ENCODE measurements at places on chromosomes 12 and 14.

GRCh38 chr12:108306506-108306905 is 32.6 kb downstream of the CMKLR1 start:
- DNase-seq = no peak

DNA sequence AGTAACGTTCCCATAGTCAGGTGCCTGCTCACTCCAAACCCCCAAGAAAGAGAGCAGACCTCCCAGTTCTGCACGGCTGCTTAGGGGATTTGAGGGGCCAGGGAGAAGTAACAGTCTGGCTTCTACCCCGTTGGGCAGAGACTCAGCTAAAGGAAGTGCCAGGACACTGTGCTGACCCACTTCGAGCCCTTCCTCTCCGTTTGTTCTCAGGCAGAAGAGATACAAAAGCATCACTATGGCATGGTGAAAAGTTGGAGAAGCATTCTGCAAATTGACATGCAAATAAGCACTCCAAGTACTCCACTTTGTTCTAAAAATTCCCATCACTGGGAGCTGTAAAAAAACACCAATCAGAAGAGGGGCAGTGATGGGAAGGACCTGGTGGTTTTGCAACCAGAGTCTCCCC is 239.1 kb downstream of the EGLN3 start:
- DNase-seq = no peak

GRCh38 chr12:118544569-118544968 is 168.2 kb downstream of the SUDS3 start:
- no peak for DNase-seq

GRCh38 chr12:123064366-123064765 is 83.9 kb downstream of the ARL6IP4 start:
- no peak for DNase-seq

GRCh38 chr12:85279449-85280164 is 413 bp upstream of the ALX1 start:
- no peak for DNase-seq

DNA sequence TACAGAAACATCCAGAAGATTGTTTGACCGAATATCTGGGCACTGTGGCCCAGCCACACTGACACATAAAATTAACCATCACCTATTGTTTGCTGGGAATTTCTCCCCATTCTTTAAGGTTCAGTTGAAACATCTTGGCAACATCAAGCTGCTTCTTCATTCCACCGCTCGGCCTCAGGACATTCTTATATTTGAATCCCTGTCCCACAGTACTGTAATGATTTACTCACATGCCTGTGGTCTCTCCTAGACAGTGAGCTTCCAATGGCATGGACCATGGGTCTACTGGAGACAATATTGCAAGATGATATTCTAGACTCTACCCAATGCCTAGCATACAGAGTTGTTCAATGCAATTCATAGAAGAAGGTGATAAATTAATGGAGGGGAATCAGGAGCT is 56.1 kb downstream of the EMP1 start:
- no peak for DNase-seq

GRCh38 chr12:5013266-5013730 is 30.4 kb upstream of the KCNA5 start:
- no peak for DNase-seq

- DNase-seq = no peak
These were observed 17.7 kb downstream of the DTD2 start for GRCh38 chr14:31439561-31439960.

DNA sequence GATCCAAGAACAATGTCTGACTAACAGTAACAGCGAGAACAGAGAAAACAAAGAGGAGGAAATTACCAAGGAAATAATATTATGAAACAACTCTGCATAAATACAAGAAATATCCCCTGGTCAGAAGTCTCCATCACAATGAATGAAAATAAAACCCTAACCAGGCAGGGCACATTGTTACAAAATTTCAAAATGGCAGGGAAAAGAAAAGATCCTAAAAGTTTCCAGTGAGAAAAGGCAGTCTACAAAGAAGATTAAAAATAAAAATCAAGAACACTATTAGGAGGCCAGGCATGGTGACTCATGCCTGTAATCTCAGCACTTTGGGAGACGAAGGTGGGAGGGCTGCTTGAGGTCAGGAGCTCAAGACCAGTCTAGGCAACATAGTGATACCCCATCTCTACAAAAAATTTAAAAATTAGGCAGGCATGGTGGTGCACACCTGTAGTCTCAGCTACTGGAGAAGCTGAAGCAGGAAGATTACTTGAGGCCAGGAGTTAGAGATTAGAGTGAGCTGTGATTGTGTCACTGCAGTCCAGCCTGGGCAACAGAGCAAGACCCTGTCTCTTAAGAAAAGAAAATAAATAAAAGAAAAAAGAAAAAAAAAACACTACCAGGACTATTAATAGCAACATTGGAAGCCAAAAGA is 47.8 kb downstream of the FERMT2 start:
- no peak for DNase-seq

DNA sequence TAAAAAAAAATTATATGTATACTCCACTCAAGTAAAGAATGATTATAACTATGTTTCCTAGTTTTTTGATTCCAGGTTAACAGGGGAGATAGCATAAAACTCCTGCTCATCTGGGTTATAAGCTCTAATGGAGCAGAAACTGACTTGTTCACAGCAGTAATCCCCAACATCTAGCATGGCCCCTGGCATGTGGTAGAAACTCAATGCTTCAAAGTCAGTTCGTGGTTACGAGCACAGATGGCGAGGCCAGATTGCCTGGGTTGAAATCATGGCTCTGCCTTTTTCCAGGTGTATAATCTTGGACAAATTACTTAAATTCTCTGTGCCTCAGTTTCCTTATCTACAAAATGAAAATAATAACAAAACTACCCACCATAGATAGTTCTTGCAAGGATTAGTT is 183.8 kb downstream of the TTC7B start:
- no peak for DNase-seq

GRCh38 chr12:27871946-27872345 is 91.9 kb upstream of the MANSC4 start:
- DNase-seq = no peak

- DNase-seq = no peak
These were observed 5.3 kb upstream of the BEGAIN start for GRCh38 chr14:100592461-100592891.

GRCh38 chr12:5715021-5715420 is 230.0 kb downstream of the ANO2 start:
- DNase-seq = no peak

GRCh38 chr14:75315144-75315543 is 36.5 kb downstream of the FOS start:
- no peak for DNase-seq

- DNase-seq = no peak
These were observed 6.3 kb downstream of the ZNF839 start for GRCh38 chr14:102325791-102326345.

DNA sequence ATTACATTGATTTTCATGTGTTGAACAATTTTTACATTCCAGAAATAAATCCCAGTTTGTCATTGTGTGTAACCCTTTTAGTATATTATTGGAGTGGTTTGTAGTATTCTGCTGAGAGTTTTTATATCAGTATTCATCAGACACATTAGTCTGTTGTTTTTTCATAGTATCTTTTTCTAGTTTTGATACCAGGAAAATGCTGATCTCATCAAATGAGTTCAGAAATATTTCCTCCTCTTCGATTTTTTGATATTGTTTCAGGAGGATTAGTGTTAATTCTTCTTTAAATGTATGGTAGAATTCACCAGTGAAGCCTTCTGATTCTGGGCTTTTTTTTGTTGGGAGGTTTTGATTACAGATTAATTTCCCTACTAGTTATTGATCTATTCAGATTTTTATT is 15.3 kb downstream of the CLEC6A start:
- no peak for DNase-seq

GRCh38 chr14:99589031-99589441 is 15.0 kb downstream of the CCDC85C start:
- no peak for DNase-seq

GRCh38 chr12:132021031-132021871 is 71.5 kb downstream of the EP400 start:
- DNase-seq = no peak

- no peak for DNase-seq
These were observed 205.5 kb upstream of the IGF1 start for GRCh38 chr12:102685841-102686240.

DNA sequence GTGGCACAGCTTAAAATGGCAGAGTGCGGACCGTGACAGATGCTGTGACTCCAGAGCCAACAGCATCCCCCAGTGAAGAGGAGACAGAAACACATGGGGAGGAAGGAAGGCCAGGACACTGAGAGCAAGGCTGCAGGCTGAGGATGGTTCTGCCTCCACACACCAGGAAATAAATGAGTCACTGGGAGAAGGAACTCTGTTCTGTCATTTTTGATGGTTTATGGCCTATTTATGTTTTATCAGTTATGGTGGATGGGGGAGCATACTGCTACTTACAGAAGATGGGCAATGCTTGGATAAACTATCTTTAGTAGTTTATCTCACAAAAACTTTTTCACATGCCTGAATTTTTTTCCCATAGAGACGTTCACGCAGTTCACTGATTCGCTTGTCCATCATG is 33.8 kb downstream of the ZFYVE21 start:
- DNase-seq = no peak

- no peak for DNase-seq
These were observed 4.7 kb downstream of the KDM2B start for GRCh38 chr12:121575952-121576625.

DNA sequence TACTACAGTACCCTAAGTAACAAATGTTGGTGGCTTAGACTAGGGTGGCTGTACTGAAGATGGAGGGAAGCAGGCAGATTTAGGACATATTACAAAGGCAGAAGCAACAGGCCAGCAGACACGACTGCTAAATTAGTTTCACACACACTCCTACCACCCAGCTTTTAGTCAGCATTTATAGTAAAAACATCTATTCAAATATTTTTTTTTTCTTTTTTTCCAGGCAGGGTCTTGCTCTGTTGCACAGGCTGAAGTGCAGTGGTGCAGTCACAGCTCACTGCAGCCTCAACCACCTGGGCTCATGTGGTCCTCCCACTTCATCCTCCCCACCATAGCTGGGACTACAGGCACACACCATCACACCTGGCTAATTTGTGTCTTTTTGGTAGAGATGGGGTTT is 72.9 kb downstream of the CDK17 start:
- peak; percentile 43 for DNase-seq

- DNase-seq = no peak
These were observed 4.7 kb upstream of the SSH1 start for GRCh38 chr12:108861878-108862587.

DNA sequence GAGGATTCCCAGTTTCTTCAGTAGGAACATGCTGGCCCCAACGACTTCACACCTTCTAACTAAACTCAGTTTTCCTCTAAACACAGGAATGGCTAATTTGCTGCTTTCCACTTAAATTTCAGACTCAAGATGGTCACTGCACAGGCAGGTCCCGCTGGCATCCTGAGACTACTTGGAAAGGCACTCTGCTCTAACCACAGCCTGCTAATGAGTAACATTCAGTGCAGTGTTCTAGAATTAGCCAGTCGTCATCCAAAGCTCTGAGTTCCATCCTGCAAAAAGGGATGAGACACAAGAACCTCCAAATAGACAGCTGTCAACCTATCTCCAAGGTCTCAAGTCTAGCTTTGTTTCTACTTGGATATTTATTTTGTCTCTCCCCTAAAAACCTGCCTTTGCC is 6.0 kb downstream of the CCDC92 start:
- DNase-seq = no peak

- DNase-seq = no peak
These were observed 67.4 kb downstream of the LGMN start for GRCh38 chr14:92680781-92681650.

- DNase-seq = no peak
These were observed 81.5 kb upstream of the MYF6 start for GRCh38 chr12:80625901-80626300.

DNA sequence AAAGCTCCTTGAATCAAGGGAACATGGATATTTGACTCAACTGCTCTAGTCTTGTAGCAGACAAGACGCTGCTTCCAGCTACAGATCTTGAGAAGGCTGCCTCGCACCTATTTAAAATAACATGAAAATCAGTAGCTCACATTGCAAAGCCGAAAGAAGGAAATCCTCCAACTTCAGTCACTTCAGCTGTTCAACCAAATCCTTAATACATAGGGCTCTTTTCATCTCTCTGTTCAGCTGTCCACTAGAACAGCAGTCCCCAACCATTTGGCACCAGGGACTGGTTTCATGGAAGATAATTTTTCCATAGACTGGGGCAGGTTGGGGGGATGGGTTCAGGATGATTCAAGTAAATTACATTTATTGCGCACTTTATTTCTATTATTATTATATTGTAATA is 1116.0 kb upstream of the TMEM132C start:
- DNase-seq = no peak

- no peak for DNase-seq
These were observed 62.3 kb downstream of the FOS start for GRCh38 chr14:75340921-75341320.

- peak; percentile 30 for DNase-seq
These were observed 25.6 kb downstream of the MDM1 start for GRCh38 chr12:68306564-68306963.

GRCh38 chr12:124326871-124327270 is 32.0 kb downstream of the RFLNA start:
- DNase-seq = no peak

DNA sequence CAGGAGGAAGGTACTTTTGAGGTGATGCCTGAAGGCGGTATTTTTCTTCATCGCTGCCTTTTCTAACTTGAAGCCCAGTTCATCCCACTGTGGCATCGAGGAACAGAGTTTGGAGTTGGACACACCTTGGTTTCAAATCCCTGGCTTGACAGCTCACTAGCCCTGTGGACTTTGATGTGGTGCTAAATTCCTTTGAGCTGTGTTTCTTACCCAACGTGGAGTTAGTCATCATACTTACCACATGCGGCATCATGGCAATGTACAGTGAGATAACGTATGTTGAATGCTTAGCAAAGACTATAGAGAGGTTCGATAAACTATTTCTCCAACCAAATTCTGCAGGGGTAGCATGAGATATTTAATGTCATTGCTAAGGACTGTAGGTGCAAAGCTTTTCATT is 3.4 kb downstream of the PLEKHG3 start:
- DNase-seq = no peak

DNA sequence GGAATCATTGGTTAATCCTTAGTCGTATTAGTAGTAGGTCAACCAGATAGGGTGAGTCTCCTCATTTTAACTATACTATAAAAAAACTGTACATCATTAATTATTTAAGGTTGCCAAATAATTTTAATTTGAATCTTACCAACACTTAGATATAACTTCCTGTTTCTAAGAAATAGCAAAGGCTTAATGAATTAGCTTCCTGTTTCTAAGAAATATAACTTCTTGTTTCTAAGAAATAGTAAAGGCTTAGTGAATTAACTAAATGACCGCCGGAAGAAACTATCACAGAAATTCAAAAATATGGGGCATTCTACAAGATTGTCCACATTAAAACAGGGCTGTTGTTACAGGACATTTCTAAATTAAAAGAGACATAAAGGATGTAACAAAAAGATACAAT is 392.9 kb upstream of the FOXG1 start:
- no peak for DNase-seq

DNA sequence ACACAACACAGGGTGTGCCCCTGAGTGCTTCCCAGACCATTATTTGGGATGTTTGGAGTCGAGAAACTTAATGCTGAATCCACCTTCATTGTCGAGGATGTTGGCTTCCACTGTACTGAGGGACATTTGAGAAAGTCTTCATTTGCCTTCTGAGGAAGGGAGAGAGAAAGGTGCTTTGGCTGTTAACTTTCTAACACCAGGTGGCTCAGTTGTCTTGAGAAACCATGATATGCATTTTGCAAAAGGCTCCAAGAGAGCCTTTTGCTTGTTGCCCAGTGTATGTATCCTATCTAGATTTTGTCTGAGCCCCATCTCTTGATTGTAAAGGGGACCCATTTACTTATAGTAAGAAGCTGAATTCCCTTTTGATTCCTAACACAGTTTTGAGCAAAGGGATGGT is 28.6 kb upstream of the NRXN3 start:
- DNase-seq = no peak
